ENCODE measurements at places on chromosomes 16 and 17. TPM values are rescaled to one million over a fixed set of nuclear protein-coding genes. Genes with fewer than 3 reads are reported as not detected.

The GPRC5B gene
- 109 TPM for total RNA-seq

The USP43 gene
- 5.3 TPM for total RNA-seq

The ABCA5 gene
- 27.5 TPM for total RNA-seq

The CASKIN1 gene
- 1.6 TPM for total RNA-seq

The CTRB2 gene
- total RNA-seq, result not detected

The ATP6V0A1 gene
- total RNA-seq, result 61.6 TPM

The CD300LB gene
- total RNA-seq, result 0.82 TPM

The TOX3 gene
- 13.0 TPM for total RNA-seq

The PRSS33 gene
- total RNA-seq, result 1.2 TPM

The TEX19 gene
- not detected for total RNA-seq

The STX1B gene
- total RNA-seq, result 2.6 TPM

The TPPP3 gene
- 38.6 TPM for total RNA-seq

The GAS7 gene
- total RNA-seq, result 37.9 TPM

The RPL13 gene
- total RNA-seq, result 5,169 TPM

The SLC38A8 gene
- not detected for total RNA-seq

The HP gene
- 4.3 TPM for total RNA-seq

The GP2 gene
- 4.3 TPM for total RNA-seq

The GRAP gene
- total RNA-seq, result 12.4 TPM

The WFDC1 gene
- 4.5 TPM for total RNA-seq

The C17orf100 gene
- total RNA-seq, result 1.2 TPM

The HS3ST6 gene
- 1.2 TPM for total RNA-seq

The CCL22 gene
- not detected for total RNA-seq

The KRTAP3-1 gene
- total RNA-seq, result not detected

The C16orf89 gene
- 5.7 TPM for total RNA-seq

The TBC1D3H gene
- total RNA-seq, result not detected

The HS3ST3B1 gene
- 33.6 TPM for total RNA-seq

The IRF8 gene
- 17.5 TPM for total RNA-seq

The WNK4 gene
- 11.4 TPM for total RNA-seq

The GSDMA gene
- not detected for total RNA-seq

The CRHR1 gene
- 0.23 TPM for total RNA-seq

The ZFPM1 gene
- total RNA-seq, result 2.8 TPM

The KRT36 gene
- not detected for total RNA-seq

The TEKT5 gene
- 0.64 TPM for total RNA-seq

The GRB7 gene
- total RNA-seq, result 35.7 TPM

The MYH13 gene
- total RNA-seq, result 0.18 TPM

The MAF gene
- total RNA-seq, result 69.1 TPM

The ZNF469 gene
- total RNA-seq, result 3.4 TPM

The MYO15A gene
- total RNA-seq, result 2.2 TPM

The CA4 gene
- total RNA-seq, result 18.9 TPM

The NPB gene
- total RNA-seq, result 1.3 TPM

The ADCY9 gene
- 17.2 TPM for total RNA-seq

The SLC2A4 gene
- total RNA-seq, result 19.6 TPM

The AHSP gene
- 80.2 TPM for total RNA-seq

The MSRB1 gene
- 22.4 TPM for total RNA-seq

The TSPAN10 gene
- 3.9 TPM for total RNA-seq

The GPR142 gene
- 0.29 TPM for total RNA-seq

The KRTAP4-5 gene
- not detected for total RNA-seq

The GLTPD2 gene
- total RNA-seq, result 5.0 TPM

The PIK3R5 gene
- total RNA-seq, result 5.4 TPM

The ADAT1 gene
- total RNA-seq, result 55.4 TPM

The EVPLL gene
- 1.9 TPM for total RNA-seq

The ARL4D gene
- total RNA-seq, result 20.8 TPM

The AANAT gene
- total RNA-seq, result 0.41 TPM

The KCNH4 gene
- total RNA-seq, result not detected

The CTRB1 gene
- total RNA-seq, result not detected

The G6PC1 gene
- 6.0 TPM for total RNA-seq

The ACBD4 gene
- 11.5 TPM for total RNA-seq

The ACACA gene
- total RNA-seq, result 50.9 TPM

The CEMP1 gene
- 1.1 TPM for total RNA-seq

The SETD6 gene
- total RNA-seq, result 28.8 TPM

All from metanephros (tissue), 2 donors.